ENCODE measurements at places on chromosomes 6 and 20.
A peak's percentile ranks its signal among the peaks of the same experiment; 100 is the strongest.

GRCh38 chr6:29748391-29749307, 25.4 kb downstream of the HLA-F start:
- DNase-seq = peak; percentile 88

DNA sequence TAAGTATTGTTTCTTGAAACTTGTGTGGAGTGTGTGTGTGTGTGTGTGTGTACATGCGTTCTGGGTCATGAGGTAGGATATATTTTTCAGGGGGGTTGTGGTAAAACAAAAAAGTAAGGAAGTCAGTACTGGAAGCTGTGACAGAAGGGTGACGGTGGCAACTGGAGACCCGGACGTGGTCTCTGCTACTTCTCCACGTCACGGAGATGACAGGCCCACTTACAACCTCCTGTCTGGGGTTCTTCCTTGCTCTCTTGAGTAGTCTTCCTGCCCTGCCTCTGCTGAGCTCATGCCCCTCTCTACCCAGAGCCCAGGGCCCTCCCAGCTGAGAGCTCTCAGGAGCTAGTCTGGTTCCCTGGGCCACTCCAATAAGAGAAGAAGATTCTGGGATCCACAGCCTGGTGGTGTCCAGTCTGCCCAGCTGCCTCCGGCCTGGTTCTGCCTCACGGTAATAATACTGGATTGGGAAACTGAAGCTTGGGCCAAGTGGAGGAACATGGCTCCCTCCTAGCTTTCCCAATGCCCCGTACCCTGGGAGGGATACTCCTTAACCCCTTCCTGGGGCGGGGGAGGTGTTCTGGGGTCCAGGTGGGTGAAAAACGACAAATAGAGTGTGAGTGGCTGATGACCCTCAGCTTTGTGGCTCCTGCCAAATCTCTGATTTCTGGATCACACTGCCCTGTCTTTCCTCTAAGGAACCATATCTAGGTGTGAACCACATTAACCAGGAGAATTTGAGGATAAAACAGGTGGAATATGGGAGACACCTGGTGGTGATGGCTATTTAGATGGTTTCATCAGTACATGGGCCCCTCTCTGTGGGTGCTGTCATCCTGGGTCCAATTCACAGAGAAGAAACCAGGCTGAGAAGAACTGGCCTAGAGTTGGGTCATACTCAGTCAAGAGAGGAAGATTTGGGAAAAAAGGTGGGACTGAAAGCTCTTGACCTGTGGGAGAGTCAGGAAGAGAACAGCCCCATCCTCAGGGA, 27.2 kb downstream of the VEGFA start:
- no peak for DNase-seq

DNA sequence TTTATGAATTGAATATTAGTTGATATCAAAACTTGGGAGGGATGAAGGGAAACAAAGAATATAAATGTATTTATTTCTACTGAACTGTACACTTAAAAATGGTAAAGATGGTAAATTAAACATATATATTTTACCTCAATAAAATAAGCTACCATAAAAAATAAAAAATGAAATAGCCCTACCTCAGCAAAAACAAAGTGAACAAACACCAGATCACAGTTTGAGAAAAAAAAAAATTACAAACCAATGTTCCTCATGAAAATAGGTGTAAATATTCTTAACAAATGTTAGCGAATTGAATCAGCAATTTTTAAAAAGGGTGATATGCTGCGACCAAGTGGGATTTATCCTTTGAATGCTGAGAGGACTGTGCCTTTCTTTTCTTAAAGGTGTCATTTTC, 28.3 kb upstream of the ZNF184 start:
- no peak for DNase-seq

DNA sequence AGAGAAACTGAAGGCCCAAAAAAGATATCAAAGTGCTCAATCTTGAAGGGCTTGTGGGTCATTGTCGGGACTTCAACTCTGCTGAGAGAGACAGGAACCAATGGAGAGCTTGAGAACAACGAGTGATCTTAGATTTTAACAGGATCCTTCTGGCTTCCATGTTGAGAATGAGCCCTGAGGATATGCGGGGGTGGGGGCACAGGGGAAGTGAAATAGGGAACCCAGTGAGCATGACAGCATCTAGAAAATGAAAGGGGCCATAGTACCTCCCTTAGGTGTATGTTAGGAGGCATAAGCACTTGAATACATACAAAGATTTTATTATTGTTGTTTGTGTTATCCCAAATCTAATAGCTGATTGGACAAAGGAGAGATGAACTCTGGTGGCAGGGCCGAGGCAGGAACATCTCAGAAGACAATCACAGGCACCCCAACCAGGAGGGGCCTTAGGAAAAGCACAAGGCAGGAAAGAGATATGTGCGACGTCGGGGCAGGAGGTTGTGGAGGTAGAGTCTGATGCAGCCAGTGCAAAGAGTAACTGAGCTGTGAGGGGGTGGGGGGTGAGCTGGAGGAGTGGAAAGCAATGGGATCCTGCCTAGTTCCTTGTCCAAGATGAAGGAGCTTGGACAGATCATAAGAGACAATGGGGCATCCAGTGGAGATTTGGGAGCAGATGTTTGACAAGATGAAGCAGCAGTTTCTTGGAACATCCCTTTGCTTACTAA, 10.4 kb downstream of the TGM6 start:
- no peak for DNase-seq

DNA sequence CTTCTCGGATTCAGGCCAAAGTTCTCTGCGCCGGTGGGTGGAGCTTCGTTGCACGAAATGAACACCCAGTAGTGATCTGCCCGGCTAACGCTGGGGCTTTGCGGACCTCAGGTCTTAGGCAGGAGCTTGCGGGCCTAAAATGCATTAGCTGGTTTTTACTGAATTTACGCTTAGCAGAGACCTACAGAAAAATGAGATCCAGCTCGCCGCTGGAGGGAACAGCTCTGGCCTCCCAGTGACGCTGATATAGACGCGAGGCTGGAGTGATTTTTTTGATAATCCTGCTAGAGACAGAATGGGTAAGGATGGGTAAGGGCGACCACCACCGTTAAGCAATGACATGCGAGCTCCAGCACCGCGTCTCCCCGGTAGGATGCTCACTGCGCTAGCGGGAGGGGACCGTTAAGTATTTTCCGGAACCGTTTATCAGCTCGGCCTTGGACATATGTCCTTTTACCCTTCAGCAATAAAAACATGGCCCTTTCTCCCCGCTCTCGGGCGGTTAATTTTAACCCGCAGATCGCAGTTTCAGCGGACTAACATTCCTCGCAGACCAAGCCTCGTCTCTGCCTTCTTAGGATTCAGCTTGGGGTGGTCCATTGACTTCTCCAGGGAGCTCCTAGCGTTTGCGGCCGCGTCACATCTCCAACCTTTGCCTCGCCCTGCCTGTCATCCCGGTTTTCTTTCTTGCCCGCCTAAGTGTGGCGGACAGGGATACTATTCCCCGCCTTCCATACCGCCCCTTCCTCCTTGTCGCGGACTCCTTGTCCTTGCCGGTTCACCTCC, 109.3 kb downstream of the GPX5 start:
- no peak for DNase-seq

DNA sequence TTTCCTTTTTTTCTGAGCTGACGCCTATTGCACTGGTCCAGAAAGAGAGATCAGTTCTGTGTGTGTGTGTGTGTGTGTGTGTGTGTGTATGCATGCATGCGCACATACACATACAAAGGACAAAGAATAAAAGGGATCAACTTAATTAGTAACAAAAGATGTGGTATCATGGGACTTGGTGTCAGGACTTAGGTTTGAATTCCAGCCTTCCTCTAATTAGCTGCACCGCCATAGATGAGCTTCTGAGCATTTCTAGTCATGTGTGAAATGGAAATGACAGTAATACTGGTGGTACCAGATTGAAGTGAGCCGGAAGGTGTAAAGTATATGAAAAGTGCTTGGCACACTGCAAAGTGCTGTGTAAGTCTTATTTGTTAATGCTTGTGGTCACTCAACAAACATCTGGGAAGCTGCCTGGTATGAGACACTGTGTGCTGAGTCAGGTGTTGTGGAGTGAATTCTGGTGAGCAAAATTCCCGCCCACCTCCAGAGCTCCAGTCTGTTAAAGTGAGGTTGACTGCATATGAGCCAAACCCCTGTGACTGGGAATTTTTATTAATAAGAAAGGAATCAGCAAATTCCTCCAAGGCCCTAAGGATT, 12.4 kb downstream of the DAAM2 start:
- no peak for DNase-seq

GRCh38 chr6:40268614-40269013, 318.6 kb downstream of the LRFN2 start:
- DNase-seq = no peak

DNA sequence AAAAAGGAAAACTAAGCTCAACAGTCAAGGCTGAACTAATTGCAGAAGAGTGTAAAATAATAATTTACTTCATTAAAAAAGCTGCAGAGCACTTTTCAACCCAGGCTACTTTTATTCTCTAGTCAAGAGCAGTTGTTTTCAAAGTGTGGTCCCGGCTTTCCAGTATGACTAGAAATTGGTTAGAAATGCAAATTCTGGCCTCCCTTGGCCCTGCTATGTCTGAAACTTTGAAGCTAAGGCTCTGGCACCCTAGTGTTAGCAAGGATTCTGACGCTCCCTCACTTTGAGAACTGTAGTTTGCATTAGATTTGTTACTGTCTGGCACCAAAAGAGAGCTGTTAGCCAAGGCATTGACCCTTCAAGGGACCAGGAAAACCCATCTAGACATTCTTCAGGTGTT, 9.5 kb upstream of the NXT1 start:
- DNase-seq = no peak

DNA sequence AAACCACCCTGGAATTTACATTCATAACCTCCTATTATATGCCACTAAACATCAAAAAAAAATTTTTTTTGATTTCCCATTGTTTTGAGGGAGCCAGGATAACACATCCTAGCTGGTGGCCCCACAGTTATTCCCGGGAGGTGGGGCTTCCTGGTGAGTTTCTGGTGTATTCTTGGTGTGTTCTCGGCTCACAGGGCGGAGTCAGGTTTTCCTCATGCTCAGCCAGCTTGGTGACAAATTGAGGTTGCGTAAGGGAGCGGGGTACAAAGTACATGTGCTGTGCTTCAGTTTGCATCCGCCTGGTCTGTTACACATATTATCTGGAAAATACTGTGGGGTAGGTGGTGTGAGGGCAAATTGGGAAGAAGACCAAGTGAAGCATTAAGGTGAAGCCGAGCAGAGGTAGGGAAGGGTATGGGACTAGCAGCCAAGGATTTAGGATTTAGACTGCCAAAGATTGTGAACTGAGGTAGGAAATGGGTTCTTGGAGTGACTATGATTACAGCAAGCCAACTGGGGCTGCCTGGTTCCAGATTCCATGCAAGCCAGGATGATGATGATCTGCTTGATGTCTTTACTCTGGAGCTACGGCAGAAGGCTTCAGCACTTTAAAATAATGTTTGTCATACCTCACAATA, 46.2 kb upstream of the EEF1A1 start:
- no peak for DNase-seq

GRCh38 chr6:118632359-118632758, 19.0 kb downstream of the CEP85L start:
- peak; percentile 23 for DNase-seq

DNA sequence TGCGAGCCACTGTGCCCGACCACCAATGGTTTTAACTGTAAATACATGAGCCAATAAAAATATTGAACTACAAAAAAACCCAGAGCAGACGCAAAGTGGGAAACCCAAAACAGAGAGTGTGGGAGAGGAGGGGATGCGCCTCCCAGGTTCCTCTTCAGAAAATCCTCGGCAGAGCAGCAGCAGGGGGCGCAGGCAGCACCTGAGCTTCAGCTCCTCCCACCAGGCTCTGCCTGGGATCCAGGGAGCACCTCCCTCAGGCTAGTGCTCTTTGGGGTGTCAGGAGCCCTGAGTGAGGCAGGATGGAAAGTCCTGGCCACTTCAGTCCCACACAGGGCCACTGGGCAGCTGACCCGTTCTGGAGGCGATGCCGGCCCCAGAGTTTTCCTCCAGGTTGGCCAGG, 536.9 kb upstream of the CDH4 start:
- DNase-seq = no peak

DNA sequence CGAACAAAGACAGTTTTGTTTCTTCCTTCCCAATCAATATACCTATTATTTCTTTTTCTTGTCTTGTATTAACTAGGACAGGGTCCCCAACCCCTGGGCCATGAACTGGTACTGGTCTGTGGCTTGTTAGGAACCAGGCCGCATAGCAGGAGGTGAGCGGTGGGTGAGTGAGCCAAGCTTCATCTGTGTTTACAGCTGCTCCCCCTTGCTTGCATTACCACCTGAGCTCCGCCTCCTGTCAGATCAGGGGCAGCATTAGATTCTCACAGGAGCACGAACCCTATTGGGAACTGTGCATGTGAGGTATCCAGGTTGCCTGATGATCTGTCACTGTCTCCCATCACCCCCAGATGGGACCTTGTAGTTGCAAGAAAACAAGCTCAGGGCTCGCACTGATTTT, 151.9 kb downstream of the CDKAL1 start:
- DNase-seq = no peak

- DNase-seq = no peak
Measured at GRCh38 chr6:3334555-3334954, 75.8 kb downstream of the PSMG4 start.

- no peak for DNase-seq
Measured at GRCh38 chr6:148578489-148578814, 168.4 kb upstream of the UST start.

DNA sequence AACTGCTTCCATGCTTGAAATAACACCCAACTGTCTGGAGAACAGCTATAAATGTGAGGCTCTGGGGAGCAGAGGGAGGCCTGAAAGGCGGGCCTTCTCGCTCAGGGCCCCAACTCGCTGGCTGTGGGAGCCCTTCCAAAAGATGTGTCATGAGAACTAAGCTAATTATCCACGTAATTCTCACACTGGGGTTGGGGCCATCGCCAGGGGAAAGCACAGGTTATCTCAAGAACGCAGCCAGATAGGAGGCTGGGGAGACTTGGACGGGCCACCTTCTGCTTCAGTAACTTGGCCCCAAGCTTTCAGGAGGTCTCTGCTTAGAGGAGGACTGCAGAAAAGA, 1.6 kb downstream of the PXDC1 start:
- no peak for DNase-seq

- DNase-seq = peak; percentile 87
Measured at GRCh38 chr20:47196091-47197081, 160.1 kb downstream of the ZMYND8 start.

DNA sequence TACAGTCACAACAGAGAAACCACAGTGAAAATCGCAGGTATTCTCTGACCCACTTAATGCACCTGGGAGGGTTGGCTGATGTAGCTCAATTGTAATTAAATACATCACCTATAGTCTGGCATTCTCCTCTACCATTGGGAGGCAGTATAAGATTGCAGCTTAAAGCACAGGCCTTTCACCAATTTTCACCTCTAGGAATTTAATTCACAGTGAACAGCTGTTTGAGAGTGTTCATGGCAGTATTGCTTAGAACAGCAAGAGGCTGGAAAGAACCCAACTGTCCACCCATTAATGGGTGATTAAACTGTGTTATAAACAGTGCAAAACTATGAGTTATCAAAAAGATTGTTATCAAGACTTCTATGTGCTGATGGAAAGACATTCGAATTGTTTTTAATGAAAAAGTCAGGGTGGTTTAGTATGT, 2.0 kb downstream of the EDEM2 start:
- DNase-seq = peak; percentile 11

DNA sequence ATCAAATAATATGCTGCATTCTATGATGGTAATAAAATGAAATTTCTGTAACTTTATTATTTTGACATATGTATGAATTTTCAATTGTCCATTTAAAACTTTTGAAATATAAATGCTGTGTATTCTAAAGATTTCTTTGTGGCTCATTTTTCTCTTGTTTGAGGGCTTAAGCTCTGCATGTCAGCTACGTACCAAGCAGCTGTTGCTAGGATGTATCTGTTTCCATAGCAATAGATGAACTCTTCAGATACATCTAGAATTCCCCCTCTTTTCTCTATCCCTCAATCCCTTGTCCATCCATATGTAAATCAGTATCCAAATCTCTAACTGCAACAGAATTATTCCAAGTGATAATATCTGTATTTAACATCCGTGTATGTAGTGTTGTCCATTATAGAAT, 76.5 kb upstream of the OPRM1 start:
- DNase-seq = no peak

Measured in stimulated activated naive CD8-positive, alpha-beta T cell treated with anti-CD3 and anti-CD28 coated beads, Interleukin-15, Interleukin-2, amounts not matched to agents 100 U/mL and 50 U/mL, for 24 hours (primary cell).